SK-N-SH (cell line): ENCODE measurements at places on chromosomes 1 and 21. TPM values are rescaled to one million over a fixed set of nuclear protein-coding genes. Genes with fewer than 3 reads are reported as not detected.

Gene HJV
- polyA plus RNA-seq: 0.05 TPM in 1 of 2 replicates, not detected in the other

Gene SH2D2A
- polyA plus RNA-seq: not detected in 2 replicates

Gene SLC35F3
- 0.87 and 1.5 TPM in 2 replicates for polyA plus RNA-seq

- peak; percentile 12 for DNase-seq
Observed at GRCh38 chr1:197683895-197684553, 91.3 kb downstream of the DENND1B start.

DNA sequence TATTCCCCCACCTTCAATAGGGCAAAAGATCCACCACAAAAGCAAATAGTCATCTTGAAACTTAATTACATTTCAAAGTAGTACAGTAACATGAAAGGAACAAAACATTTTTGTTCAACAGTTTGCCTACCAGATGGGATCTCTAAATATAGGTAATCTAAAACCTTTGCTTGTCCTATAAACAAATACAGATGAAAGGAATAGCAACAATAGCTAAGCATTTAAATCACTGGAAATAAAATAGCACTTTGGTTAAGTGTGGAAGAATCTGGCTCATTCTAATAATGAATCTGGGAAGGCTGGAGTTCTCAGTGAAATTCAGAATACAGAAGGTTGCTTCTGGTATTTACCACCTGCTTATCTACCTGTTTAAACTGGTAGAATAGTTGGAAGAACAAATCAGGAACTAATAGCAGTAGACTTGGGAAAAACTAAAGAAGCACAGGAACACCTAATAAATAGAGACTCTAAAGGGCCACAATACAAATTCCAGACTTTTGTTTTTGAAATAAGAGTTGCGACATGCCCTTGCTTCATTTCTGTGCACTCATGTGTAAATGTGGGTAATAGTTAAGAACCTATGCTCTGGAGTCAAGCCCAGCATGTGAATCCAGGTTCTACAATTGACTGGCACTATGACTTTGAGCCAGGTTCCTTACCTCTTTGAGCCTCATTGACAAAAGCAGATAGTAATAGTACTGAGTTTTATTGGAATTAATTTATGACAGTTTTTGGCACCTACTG is 2.3 kb upstream of the LYPLAL1 start:
- DNase-seq: no peak

- no peak for DNase-seq
Observed at GRCh38 chr1:165451691-165452090, 6.8 kb upstream of the RXRG start.

DNA sequence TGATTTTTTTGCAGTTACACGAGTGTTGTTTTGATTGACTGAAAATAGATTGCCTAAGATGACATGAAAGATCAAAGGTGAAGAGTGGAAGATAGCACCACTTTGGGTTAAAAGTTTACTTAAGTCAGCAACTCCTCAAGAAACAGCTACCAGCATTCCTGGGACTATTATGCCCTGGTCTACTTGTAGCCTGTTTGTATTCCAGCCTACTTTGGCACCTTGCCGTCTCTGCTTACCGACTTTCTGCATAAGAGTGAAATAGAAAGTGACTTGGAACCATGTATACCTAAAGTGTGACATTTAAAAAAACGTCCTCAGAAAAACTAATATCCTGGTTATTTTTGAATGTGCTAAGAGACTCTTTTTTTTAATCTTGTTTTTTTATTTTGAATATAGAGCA is 631.5 kb upstream of the PTBP2 start:
- no peak for DNase-seq

DNA sequence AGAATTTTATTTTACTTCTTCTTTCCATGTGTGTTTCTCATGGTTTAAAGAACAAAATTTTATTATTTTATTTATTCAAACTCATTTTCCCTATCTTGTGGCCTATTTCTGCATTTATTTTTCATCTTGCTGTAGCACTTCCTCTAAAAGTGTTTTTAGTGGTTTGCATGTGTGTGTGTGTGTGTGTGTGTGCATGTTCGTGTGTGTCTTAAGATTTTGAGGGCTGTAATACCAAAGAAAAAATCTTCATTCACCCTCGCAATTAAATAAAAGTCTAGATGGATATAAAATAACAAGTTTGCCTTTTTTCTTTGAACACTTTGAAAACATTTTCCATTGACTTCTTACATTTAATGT is 24.6 kb upstream of the FCRL3 start:
- DNase-seq: no peak

DNA sequence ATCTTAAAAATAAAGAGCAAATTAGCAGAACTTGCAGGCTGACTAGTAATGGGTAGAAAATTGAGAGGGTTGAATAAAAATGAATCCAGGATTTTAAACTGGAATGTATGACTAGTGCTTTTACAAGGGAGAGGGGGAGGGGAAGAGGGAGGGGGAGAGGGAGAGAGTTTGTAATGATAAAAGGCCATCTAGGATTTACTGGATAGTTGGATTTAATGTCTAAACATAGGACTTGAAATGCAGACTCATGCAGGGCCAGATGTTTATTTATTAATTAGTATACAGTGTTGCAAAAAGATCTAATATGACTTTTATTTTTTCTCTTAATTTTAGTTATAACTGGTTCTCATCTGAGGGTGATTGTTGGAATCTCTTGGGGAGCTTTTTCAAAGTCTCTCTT is 4.3 kb downstream of the ZNF326 start:
- DNase-seq: no peak

DNA sequence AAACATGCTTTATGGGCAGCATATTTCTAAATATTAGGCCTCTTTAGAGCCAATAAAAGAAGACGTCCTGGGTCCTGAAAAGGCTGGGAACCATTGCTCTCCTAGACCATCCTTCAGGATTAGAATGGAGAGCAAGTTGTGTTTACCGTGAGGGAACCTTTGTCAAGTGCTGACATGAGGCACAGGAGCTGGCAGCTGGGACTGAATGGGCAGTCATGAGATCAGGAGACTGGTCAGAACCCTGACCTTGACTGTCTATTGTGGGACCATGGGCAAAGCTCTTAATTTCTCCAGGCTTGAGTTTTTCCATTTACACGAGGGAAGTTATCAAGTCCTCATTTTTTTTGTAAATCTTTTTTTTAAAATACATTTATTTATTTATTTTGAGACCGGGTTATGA is 5.2 kb downstream of the PFKFB2 start:
- DNase-seq: no peak

GRCh38 chr1:227127891-227128290 is 187.8 kb downstream of the COQ8A start:
- DNase-seq: no peak
